RPMI7951 (cell line): ENCODE measurements at places on chromosomes 2 and 18. TPM values are rescaled to one million over a fixed set of nuclear protein-coding genes. Genes with fewer than 3 reads are reported as not detected.

GRCh38 chr2:62506421-62506750, 391 bp upstream of the TMEM17 start:
- DNase-seq = no peak

GRCh38 chr2:239580199-239580527, 179.3 kb upstream of the HDAC4 start:
- DNase-seq = no peak

DNA sequence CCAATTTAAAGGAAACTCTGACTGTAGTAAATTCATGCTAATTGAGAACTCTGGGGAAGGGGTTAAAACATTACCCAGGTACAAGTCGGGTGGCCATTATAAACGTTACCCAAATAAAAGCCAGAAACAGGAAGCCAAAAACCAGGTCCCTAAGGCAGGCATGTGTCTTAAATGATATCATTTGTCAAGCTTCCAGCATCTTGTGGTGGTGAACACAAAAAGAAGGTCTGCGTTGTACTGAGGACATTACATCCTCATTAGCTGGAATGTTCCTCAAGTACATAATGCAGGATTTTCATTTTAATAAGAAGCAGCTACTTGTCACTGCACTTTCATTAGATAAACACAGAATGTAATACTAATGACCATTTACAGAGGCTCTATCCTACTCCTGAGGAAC, 10.9 kb downstream of the PTGR3 start:
- DNase-seq = no peak

Gene UGT1A8
- total RNA-seq = not detected in 2 replicates

Gene HDLBP
- 403 and 467 TPM in 2 replicates for total RNA-seq
